ENCODE measurements at places on chromosomes 6 and 20.
A peak's percentile ranks its signal among the peaks of the same experiment; 100 is the strongest.

DNA sequence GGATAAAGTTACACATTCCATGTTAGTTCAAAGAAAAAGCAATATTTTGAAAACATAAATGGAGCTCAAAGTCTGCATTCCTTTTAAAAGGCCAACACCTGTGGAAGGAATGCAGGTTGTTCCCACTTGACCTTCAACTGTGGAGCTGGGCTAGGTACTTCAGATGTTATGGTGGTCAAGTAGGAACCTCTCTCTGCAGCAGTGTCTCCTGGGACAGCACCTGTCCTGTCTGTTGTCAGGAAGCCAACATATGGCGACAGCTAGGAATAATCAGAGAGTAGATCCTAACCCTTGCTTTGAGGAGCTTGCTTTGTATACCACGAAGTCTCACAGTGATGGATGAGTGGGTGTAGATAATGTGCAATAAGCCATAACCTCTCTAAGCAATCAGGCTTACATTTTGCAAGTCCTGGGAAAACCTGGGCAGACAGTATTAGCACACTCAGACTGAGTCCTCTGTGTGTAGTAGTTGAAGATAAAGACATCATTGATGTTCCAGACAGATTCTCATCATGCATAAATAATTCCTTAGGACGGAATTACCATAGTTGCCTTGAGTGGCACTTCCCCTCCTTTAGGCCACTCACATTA lies 347.5 kb downstream of the PRL start:
- DNase-seq = no peak

- DNase-seq = no peak
Observed at GRCh38 chr6:163543321-163543720, 128.8 kb downstream of the QKI start.

DNA sequence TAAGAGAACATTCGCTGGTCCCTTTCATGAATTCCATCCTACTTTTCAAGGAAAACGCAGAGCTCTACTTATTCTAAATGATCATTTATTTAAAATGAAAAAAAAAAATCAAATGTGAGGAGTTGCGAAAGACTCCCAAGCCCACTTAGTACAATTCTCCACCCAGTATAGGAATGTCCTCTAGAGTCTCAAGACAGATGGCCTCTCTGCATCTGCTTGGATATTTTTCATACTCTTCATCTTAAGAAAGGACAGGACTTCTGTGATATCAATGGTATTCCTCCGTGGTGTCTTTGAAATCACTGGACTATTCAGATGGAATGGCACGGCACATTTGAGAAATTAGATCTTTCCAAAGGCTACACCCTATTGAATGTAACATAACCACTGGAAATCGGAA lies 107.1 kb downstream of the PTPRK start:
- DNase-seq = no peak

DNA sequence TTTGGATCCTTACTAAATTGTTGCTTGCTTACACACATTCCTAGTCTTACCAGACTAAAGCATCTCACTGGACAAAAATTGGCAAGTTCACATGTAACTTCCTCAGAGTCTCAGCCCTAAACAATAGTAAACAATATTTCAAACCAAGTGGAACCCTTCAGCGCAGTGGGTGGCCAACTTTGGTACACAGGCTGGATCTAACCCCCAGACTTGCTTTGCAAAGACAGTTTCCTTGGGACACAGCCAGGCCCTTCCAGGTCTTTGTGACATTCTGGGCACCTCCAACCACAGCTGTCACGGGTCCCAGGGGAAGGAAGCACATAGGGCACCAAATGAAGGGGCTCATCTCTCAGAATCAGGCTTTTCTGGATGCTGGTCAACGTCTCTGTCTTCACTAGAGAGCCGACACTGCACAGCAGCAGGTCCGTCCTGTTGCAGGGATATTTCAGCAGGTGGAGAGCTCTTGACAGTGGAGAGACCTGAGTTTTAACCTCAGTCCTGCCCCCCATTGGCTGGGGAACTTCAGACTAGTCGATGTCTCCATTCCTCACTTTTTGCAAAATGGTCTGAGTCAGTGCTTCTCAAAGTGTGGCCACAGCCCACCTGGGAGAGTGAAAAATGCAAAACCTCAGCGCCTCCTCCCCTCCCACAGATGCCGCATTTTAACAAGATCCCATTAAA lies 91.4 kb downstream of the BFSP1 start:
- no peak for DNase-seq

DNA sequence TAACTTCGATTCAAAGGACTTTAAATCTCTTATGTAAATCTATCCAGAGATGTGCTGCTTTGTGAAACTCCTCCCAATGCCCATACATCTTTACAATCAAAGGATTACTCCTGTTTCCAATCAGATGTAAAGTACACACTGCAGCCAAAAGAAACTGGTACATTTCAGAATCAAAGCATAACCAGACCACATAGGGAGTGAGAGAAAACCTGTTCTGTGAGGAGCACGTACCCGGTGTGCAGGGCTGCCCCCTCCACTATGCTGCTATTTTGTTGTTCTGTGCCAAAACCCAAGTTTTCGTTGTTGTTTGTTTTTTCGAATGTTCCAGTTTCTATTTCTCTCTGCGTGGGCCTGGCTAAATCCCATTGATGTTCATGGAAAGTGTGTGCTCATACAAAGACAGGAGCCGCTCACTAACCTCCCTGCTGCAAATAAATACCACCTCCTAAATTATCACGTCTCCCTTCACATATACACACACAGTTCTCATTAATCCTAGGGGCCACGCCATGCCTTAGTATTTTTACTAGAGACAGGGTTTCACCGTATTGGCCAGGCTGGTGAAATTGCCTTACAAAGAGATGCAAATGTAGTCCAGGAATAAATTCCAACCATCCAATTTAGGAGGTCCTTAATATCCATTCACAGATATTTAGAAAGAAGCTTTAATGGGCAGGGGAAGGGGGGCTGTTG lies 52.9 kb downstream of the ATP9A start:
- no peak for DNase-seq

DNA sequence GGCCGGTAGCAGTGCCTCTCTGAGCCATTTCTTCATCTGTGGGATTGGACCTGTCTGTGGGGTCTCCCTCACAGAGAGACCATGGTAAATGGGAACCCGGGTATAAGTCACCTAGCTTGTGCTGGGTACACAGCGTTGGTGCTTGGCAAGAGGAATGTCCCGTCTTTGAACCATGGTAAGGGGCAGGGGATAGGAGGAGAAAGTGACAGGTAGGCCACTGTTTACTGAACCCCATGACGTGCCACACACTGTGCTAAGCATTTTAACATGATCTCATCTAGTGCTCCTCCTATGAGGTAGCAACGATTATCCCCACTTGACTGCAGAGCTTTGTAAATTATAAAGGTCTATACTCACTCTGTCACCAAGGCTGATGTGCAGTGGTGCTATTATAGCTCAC lies 600 bp upstream of the TNNC2 start:
- no peak for DNase-seq

GRCh38 chr6:170093658-170094596 lies 197.0 kb downstream of the DLL1 start:
- peak; percentile 17 for DNase-seq

DNA sequence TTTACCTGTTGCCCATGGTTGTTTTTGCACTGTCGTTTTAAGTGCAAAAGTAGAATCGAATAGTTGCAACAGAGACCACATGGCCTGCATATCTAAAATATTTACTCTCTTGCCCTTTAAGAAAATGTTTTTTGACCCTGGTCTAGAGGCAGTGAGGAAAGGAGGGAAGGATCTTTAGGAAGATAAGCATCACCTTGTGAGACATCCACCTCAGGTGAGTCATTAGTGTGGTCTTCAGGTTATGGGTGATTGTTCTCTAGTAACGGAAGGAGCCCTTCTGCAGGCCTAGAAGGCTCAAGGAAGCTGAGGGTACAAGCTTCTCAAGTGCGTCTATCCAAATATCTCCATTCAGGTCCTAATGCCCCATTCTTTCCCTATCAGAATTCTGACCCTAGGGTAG lies 6.6 kb upstream of the RAB44 start:
- DNase-seq = no peak

DNA sequence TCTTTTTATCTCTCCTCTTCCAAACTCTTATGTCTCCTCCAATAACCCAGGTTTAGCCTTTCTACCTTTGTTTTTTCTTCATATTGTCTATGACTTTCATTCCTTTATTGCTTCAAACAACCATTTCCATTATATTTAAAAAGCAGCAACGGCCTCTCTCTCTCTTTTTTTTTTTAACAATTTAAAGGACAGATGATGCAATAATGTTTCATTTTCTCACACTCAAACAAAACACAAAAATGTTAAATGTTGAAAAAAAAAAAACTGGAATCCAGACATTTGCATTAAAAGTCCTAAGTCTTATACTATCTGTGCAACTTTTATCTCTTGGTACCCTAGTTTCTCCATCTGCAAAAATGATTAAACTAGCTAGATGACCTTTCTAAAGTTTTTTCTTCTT lies 105.8 kb downstream of the LMBRD1 start:
- DNase-seq = no peak

DNA sequence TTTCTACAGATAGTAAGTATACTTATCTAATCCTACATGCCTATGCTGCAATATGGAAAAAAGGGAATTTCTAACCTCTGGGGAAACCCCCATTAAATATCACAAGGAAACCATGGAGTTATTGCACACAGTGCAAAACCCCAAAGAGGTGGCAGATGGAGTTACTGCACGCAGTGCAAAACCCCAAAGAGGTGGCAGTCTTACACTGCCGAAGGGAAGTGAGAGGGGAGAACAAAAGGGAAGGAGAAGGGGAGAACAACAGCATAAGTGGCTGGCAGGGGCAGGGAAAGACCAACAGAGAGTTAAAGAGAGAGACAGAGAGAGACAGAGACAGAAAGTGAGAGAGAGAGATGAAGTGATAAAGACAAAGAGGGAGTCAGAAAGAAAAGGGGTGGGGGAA lies 43.8 kb upstream of the EIF2S2 start:
- no peak for DNase-seq

DNA sequence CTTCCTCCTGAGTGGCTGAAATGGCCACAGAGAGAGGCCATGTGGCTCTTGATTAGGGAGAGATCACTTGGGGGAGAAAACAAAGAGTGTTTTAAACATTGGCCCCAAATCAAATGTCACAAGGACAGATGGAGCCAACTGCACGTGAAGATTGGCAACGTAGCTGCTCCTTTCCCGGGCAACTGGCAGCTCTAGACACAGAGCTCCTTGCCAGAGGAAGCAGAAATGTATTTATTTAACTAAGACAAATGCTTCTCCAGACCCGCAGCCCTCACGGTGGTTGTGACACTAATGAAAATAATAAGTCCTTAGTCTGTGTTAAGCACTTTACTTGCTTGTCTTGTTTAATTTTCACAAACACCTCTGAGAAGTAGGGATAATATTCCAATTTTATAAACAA lies 49.6 kb upstream of the DSN1 start:
- no peak for DNase-seq

GRCh38 chr20:12956303-12956702 lies 52.5 kb upstream of the SPTLC3 start:
- DNase-seq = no peak

- no peak for DNase-seq
Observed at GRCh38 chr6:151436300-151436699, 15.6 kb downstream of the RMND1 start.
